ENCODE measurements at places on chromosomes 4 and X.

- no peak for DNase-seq
These were observed 100.1 kb downstream of the EIF4E start for GRCh38 chr4:98828801-98829200.

GRCh38 chrX:74277846-74278245 lies 26.1 kb upstream of the ZCCHC13 start:
- no peak for DNase-seq

- no peak for DNase-seq
These were observed 236.5 kb downstream of the GLUD2 start for GRCh38 chrX:121283921-121284320.

- no peak for DNase-seq
These were observed 70.5 kb downstream of the SLC9A6 start for GRCh38 chrX:136055651-136056221.

- DNase-seq: peak; percentile 26
These were observed 629.1 kb upstream of the ATOH1 start for GRCh38 chr4:93199492-93199891.

- DNase-seq: no peak
These were observed 112.1 kb downstream of the AFAP1 start for GRCh38 chr4:7827566-7827965.

DNA sequence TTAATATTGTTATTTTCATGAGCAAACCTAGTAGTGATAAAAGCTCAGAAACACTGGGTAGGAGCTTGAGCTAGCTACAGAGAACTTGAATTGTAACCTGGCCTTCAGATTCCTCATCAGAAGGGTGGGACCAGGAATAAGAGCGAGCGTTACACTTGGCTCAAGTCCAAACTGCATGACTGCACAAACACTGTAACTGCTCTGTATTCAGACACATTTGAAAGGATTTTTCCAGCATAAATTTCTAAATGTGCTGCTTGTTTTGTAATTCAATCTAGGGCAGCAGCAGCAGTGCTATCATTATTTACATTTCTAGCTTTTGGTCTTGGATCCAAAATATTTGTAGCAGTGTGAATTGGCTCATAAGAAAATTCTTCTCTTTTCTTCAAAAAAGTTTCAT lies 133.0 kb upstream of the TMLHE start:
- peak; percentile 77 for DNase-seq

GRCh38 chr4:185682236-185682635 lies 129.8 kb downstream of the SORBS2 start:
- no peak for DNase-seq

DNA sequence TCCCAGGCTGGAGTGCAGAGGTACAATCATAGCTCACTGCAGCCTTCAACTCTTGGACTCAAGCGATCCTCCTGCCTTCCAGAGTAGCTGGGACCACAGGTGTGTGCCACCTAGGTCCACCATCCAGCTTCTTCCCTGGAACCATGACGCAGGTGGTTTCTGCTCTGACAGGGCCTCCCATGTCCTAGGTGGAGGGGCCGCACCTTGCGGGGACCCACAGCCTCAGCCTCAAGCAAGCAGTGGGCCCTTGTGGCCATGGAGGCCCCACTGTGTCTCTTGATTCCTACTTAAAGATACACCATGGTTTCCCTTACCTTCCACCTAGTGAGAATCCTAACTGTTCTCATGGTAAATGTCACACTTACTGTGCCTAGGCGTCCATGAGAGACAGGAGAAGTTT lies 6.9 kb upstream of the GPR78 start:
- DNase-seq: no peak

DNA sequence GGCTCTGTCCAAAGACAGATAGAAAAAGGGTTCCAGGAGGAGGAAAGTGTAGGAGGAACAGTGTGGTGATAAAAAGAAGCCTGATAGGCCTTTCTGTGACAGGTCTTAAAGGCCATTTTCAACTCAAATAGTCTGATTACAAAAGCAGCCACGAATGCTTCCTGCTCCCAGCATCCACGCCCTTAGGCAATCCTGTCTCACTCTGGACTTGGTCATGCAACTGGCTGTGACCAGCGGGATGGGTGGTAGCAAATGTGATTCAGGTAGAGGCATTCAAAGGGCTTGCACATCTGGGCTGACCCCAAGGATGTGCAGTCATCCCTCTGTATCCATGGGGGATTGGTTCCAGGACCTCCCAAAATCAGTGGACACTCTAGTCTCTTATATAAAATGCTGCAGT lies 14.4 kb upstream of the SEPSECS start:
- DNase-seq: no peak

DNA sequence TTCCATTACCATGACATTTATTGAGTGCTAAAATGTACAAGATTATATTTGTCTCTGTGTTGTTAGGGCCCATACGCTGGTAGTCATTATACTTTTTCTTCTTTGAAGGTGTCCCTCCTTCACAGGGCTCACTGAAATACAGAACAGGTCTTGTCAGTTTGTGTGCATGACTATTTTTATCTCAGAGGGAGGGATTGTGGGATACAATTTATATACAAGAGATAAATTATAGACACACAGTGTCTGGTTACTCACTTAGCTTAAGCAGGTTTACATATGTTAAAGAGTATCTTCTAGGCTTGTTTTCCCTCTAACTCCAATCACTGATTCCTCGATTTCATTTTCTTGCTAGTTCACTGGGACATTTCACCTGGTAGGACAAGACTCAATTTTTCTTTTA lies 143.3 kb upstream of the GUCY1A1 start:
- DNase-seq: no peak

DNA sequence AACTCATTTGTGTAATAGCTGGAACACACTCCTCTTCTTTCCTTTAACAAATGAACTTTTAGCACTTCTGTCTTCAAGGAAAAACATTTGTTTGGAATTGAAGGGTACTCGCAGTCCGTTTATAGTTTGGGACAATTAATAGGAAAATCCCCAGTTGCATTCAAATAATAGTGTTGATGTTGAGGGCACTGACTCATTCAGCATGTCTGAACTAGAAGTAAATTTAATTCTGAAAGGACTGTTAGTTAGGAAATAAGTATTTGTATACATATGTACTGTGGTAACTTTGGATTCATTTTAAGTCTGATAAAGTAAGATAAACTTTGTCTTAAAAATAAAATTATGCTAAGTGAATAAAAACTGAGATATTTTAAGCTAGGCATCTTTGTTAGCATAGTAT lies 27.2 kb downstream of the FAM199X start:
- no peak for DNase-seq

GRCh38 chr4:170234800-170235199 lies 145.0 kb upstream of the AADAT start:
- no peak for DNase-seq

- peak; percentile 44 for DNase-seq
These were observed 49.6 kb downstream of the DKK2 start for GRCh38 chr4:106986486-106986885.

- no peak for DNase-seq
These were observed 130.4 kb upstream of the PAK3 start for GRCh38 chrX:110965409-110966090.

DNA sequence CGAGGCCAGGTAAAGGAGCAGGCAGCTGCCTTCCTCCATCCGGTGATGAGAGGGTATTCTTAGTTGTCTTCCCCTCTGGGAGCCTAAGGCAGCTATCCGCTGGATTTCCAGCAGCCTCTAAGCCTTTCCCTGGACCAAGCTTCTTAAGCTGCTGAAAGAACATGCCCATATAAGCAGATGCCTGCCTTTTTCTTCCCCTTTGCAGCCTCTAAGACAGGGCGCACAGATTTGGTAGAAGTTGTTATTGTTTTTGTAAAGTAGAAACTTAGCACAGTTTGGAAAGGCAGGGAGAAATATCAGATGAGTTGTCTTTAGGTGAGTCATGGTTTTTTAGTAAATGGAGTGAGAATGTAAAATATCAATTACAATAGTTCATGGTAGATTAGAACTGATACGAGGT lies 210.8 kb downstream of the ARHGAP10 start:
- DNase-seq: no peak

- no peak for DNase-seq
These were observed 107.4 kb upstream of the F9 start for GRCh38 chrX:139423186-139423585.

DNA sequence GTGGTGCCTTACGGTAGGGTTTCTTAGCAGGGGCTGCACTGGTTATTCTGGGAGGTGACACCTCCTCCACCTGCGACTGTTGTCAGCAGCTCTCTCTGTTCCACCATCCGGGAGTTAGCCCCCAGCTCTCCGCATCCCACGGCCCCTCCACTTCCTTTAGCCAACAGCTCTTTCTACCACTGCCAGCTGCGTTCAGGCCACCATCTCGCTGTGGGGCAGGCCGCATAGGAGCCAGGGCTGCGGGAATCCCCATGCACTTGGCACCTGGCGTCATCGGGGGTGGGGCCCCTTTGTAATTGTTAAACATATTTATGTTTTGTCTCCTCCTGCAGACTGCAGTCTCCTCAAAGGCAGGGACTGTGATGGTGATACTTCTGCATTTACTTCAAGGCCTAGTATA lies 480.2 kb downstream of the SMARCA1 start:
- DNase-seq: no peak

DNA sequence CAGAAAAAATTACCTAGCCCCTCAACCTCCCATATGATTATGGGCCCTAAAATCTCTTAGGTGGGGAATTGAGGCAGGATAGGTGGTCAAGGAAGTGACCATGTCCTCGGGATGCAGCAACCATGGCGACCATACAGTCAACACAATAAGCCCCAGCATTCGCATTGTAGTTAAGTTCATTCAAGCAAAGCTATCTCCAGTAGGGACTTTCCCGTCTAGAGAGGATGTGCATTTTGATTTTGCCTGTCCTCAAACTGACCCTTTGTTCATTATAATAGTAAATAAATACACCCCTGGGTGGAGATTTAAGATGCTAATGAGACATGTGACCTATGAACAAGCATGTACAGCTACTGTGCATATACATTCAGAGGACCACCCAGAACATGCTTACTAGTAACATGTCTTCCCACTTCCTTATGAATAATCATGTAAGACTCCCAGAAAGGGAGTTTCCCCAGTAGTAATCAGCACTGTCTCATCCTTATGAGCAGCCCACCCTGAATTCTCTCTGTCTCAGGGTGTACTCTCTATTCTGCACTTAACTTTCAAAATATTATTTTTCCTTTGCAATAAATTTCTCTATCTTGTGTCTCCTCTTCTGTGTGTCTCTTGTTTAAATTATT lies 74.3 kb downstream of the NUDT11 start:
- no peak for DNase-seq

DNA sequence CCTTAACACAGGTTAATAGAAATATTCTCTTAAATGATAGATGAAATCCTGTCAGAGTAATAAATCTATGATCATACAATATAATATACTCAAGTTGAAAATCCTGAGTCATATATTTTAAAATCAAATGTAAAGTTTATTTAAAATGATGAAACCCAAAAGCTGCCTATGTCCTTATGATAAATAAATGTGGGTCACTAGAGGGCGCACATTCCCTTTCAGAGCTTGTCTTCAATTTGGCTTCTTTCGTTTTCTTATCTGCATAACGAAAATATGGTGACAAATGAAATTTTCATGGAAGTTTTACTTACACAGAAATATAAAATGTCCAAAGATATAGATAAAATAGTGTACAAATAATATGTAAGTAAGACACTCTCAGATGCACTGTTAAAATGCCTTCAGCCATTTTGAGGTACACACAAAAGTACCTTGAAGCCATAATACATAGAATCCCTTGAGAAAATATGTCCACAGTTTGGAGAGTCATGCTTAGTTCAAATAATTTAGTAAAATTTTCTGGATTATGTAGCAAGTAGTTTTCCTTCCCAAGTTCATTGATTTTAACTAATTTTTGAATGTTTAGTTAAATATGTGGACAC lies 680.4 kb downstream of the DMD start:
- peak; percentile 16 for DNase-seq

DNA sequence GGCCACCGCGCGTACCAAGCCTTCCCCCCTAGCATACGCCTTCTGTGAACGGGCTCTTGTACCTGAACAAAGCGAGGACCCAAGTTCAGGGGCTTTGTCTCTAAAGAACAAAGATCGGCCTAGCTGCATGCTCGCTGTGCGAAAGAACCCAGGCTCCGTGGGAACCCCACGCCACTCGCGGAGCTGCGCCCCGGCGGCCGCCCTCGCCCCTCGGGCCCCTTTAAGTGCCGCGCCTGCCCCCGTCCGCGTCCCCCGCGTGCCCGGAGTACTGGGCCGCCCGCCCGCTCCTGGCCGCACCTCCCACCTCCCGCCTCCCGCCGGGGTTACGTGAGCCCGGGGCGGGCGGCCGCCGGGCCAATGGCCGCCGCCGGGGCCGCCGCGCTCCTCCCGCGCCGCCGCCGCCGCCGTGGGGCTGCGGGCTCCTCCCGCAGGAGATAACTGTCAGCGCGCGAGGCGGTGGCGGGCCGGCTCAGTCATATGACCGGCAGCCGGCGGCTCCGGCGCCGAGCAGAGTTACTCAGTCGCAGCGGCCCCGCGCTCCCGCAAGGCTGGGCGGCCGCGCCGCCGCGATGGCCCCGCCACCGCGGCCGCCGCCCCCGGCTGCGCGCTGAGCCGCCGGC lies at the start of gene FNIP2:
Gene FNIP2, plus strand, starts transcription at position 472 of the 620 bp plus-strand sequence. CDS start 187 bp downstream, outside the sequence.
- DNase-seq: peak; percentile 64

- DNase-seq: peak; percentile 31
These were observed 751 bp upstream of the RGS12 start for GRCh38 chr4:3291969-3292570.

GRCh38 chrX:19794690-19795089 lies 92.7 kb downstream of the SH3KBP1 start:
- no peak for DNase-seq

GRCh38 chrX:124086411-124086810 lies 124.9 kb downstream of the STAG2 start:
- DNase-seq: no peak

- no peak for DNase-seq
These were observed 389.0 kb downstream of the HNRNPD start for GRCh38 chr4:81984746-81985145.

- no peak for DNase-seq
These were observed 280.5 kb downstream of the TLL1 start for GRCh38 chr4:166153548-166153947.

GRCh38 chr4:98027827-98028226 lies 115.4 kb downstream of the STPG2 start:
- no peak for DNase-seq

GRCh38 chr4:98659106-98659592 lies 738 bp upstream of the TSPAN5 start:
- DNase-seq: no peak

DNA sequence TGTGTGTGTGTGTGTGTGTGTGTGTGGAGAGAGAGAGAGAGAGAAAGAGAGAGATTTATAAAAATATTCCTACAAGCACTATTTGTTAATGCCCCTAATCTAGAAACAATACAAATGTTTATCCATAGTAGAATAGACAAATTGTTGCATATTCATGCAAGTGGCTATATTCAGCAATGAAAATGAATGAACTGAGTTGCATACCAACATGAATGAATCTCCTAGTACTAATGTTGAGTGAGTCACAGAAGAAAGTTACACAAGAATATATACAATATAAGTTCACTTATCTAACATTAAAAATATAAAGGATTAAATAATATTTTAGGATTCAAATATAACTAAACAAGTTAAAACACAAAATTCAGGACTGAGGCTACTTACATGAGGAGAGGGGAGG lies 456.8 kb upstream of the AMOT start:
- no peak for DNase-seq

GRCh38 chr4:105650190-105650589 lies 58.3 kb downstream of the INTS12 start:
- DNase-seq: no peak

All from NCI-H1105 treated with DMSO at 0.1 percent for 48 hours (cell line).